ENCODE measurements at places on chromosomes 5 and 9. TPM values are rescaled to one million over a fixed set of nuclear protein-coding genes. Genes with fewer than 3 reads are reported as not detected.

RECK gene
- 7.1 TPM for total RNA-seq

- no peak for DNase-seq
- peak overlapping the region; percentile 42 for H3K4me3 ChIP-seq
- no peaks in the 10 kb centered on the region for H3K4me1 ChIP-seq
- peaks cover 17% of the 10 kb centered on the region for H3K36me3 ChIP-seq
- no peak overlapping the region for H3K27ac ChIP-seq
Measured at GRCh38 chr9:35035851-35036701, 36.3 kb downstream of the VCP start.

FGD3 gene
- 12.0 TPM for total RNA-seq

- no peak overlapping the region for H3K27ac ChIP-seq
- H3K4me1 ChIP-seq: peaks cover 3% of the 10 kb centered on the region
- H3K27me3 ChIP-seq: no peaks in the 10 kb centered on the region
- no peak overlapping the region for H3K4me3 ChIP-seq
Measured at GRCh38 chr5:78280261-78280660, 14.2 kb downstream of the AP3B1 start.

NR3C1 gene
- total RNA-seq: 6.1 TPM

GRCh38 chr9:33223696-33224095 lies 16.3 kb upstream of the SPINK4 start:
- DNase-seq: no peak
- peaks cover 3% of the 10 kb centered on the region for H3K4me1 ChIP-seq
- no peaks in the 10 kb centered on the region for H3K27me3 ChIP-seq
- H3K36me3 ChIP-seq: no peaks in the 10 kb centered on the region
- no peak overlapping the region for H3K4me3 ChIP-seq

NUTM2F gene
- total RNA-seq: not detected

- no peak overlapping the region for H3K4me3 ChIP-seq
- no peaks in the 10 kb centered on the region for H3K36me3 ChIP-seq
- no peak for DNase-seq
- H3K4me1 ChIP-seq: peaks cover 13% of the 10 kb centered on the region
- H3K27me3 ChIP-seq: no peaks in the 10 kb centered on the region
- no peak overlapping the region for H3K27ac ChIP-seq
Measured at GRCh38 chr5:33367416-33367815, 73.3 kb upstream of the TARS1 start.

GRCh38 chr9:134870301-134870694 lies 10.3 kb upstream of the FCN2 start:
- no peaks in the 10 kb centered on the region for H3K36me3 ChIP-seq
- H3K27ac ChIP-seq: no peak overlapping the region
- peaks cover 6% of the 10 kb centered on the region for H3K27me3 ChIP-seq
- H3K4me1 ChIP-seq: no peaks in the 10 kb centered on the region
- H3K4me3 ChIP-seq: no peak overlapping the region

DNA sequence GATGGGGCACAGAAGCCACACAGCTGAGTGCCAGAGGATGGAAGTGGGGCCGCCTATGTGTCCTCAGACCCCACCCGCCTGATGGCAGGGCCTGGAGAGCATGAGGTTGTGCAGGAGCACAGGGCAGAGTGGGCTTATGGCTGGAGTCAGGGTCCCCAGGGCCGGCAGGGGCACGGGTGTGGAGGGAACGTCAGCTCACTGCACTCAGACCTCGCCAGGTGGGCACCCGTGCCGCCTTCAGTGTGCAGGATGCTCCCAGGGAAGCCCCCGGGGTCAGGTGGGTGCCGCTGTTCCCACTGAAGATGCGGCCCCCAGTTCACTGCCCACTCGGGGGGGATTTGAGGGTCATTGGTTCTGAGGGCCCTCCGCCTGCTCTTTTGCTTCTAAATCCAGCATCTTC lies 34.9 kb downstream of the EXOC3 start:
- no peak overlapping the region for H3K27ac ChIP-seq
- H3K4me3 ChIP-seq: no peak overlapping the region
- peaks cover 3% of the 10 kb centered on the region for H3K27me3 ChIP-seq
- no peaks in the 10 kb centered on the region for H3K36me3 ChIP-seq
- peaks cover 2% of the 10 kb centered on the region for H3K4me1 ChIP-seq

TTC39B gene
- total RNA-seq: 7.8 TPM

DNA sequence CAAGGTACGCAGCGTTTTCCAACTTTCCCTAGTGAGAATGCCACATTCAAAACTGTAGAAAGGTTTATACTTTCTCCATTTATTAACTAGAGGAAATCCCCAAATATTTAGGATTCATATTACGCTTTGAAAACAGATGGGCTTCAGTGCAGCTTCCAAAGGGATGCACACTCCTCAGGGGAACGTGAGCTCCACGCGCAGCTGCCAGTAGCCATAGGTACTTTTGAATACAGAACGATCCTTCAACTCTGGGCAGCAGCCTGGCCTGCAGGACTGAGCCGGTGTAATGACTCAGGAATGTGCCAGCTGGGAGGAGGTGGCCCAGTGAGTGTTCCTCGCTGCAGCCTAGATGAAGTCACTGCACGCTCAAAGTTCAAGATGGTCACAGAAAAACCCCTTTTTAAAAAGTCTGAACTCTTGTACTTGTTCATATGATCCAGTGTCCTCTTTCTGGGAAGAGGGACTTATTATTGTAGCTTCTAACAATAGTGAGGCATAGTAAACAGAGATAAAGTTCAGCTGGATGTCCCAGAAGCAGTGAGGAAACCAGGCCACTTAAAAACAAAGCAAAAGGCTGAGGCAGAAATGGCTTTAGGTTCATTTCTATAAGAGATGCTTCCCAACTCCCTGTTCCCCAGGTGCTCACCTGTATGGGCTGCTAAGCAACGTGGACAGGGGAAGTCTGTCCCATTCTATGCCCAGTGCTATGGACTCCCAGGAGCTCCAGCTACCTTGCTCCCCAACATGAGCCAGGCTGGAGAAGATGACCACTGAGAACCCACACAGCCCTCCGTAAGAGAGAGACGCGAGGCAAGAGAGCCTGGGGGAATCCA lies 130.0 kb downstream of the LHFPL2 start:
- peaks cover 28% of the 10 kb centered on the region for H3K4me1 ChIP-seq
- H3K4me3 ChIP-seq: no peak overlapping the region
- no peak for DNase-seq
- H3K27ac ChIP-seq: peak overlapping the region; percentile 79
- peaks cover 69% of the 10 kb centered on the region for H3K27me3 ChIP-seq
- H3K36me3 ChIP-seq: peaks cover 6% of the 10 kb centered on the region

DNA sequence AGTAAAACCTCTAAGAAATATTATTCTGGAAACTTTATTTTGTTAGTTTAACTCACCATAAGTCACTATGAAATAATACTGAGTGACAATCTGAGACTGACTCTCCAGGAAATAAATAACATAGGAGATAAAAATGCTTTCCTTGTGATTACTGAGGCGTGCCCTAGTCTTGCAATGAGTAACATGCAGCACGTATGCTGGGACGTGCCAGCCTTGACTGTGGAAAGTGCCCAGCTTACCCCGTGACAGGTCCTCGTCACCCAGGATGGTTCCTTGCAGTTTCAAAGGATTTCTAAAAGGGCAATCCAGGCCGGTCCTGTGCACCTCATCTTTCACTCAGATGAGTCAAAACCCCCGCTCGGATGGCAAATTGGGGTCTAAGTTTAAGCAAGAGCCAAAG lies 720.8 kb upstream of the ADAMTS16 start:
- peaks cover 13% of the 10 kb centered on the region for H3K27me3 ChIP-seq
- no peak overlapping the region for H3K4me3 ChIP-seq
- H3K4me1 ChIP-seq: peaks cover 13% of the 10 kb centered on the region

ZNF462 gene
- 102 TPM for total RNA-seq

GRCh38 chr9:33167972-33168461 lies 881 bp upstream of the B4GALT1 start:
- H3K4me3 ChIP-seq: peak overlapping the region; percentile 82
- H3K4me1 ChIP-seq: peaks cover 52% of the 10 kb centered on the region
- no peaks in the 10 kb centered on the region for H3K27me3 ChIP-seq
- no peaks in the 10 kb centered on the region for H3K36me3 ChIP-seq

DNA sequence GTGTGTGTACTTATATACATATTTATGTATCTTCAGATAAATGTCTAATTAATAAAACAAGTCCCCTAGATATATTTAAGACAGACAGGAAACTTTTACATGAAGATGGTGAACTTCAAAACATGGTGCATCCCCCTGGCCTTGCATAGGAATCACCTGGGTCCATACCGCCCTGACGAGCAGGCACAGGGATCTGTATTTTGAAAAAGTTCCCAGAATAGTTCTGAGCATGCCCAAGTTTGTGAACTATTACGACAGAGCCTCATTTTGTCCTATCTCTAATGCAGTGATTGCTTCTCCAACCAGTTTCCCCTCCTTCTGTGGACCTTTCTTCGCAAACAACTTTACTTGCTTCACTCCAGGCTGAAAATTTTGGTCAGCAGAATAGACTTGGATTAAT lies 98.1 kb downstream of the APBA1 start:
- peaks cover 3% of the 10 kb centered on the region for H3K27me3 ChIP-seq
- H3K27ac ChIP-seq: no peak overlapping the region
- no peaks in the 10 kb centered on the region for H3K36me3 ChIP-seq
- no peaks in the 10 kb centered on the region for H3K4me1 ChIP-seq
- no peak overlapping the region for H3K4me3 ChIP-seq

DNA sequence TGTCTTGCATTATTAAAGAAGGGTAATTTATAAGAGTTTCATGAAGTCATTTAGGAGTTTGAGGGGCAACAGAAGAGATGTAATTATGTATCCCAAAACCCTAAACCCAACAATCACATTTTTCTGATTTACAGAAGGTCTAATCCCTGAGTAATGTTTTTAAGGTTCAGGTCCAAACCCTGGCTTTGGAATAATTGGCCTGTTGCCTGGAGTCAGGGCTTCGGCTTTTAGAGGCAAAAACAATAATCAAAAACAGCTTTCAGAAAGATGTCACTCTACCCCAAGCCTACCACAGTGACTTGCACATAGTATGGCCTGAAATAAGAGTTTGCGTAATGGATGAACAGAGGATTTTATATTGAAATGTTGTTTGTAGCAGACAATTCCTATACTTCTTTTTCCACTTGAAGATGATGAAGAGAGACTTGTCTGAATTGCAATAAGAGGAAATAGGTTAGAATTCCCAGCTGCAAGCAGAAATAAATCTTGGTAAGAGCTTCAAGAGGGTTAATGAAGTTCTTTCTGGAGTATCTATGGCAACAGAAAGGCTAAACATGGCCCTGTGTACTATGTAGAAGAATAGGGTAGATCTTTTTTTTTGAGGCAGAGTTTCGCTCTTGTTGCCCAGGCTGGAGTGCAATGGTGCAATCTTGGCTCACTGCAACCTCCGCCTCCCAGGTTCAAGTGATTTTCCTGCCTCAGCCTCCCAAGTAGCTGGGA lies 152.0 kb downstream of the GPBP1 start:
- DNase-seq: no peak
- H3K27me3 ChIP-seq: peaks cover 3% of the 10 kb centered on the region

- H3K27me3 ChIP-seq: no peaks in the 10 kb centered on the region
- H3K4me1 ChIP-seq: no peaks in the 10 kb centered on the region
- no peak overlapping the region for H3K4me3 ChIP-seq
- no peak overlapping the region for H3K27ac ChIP-seq
- DNase-seq: no peak
Measured at GRCh38 chr5:31362931-31363568, 168.8 kb downstream of the DROSHA start.

Data from progenitor cell of endocrine pancreas (in vitro differentiated cells).